ENCODE measurements at places on chromosomes 16 and 17.

DNA sequence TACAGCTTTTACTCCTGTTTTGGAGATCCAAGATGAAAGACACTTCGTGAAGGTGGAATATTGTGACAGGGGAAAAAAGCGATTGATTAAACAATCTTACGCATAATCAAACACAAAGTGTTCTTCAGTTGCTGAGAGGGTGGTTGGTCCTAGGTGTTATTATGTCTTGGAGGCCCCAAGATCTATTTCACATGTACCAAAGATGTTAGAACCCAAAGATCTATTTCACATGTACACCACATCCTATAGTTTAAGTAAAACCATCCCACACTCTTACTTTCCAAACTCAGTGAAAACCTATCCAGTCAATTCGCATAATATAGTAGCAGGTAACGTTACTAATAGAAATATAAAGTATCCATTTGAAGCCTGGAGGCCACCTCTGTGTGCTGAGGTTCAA, 242.6 kb upstream of the MAF start:
- no peak for DNase-seq

GRCh38 chr17:67569015-67569451, 148.7 kb upstream of the NOL11 start:
- no peak for DNase-seq

- DNase-seq = no peak
Observed at GRCh38 chr17:29165261-29165660, 14.9 kb downstream of the MYO18A start.

DNA sequence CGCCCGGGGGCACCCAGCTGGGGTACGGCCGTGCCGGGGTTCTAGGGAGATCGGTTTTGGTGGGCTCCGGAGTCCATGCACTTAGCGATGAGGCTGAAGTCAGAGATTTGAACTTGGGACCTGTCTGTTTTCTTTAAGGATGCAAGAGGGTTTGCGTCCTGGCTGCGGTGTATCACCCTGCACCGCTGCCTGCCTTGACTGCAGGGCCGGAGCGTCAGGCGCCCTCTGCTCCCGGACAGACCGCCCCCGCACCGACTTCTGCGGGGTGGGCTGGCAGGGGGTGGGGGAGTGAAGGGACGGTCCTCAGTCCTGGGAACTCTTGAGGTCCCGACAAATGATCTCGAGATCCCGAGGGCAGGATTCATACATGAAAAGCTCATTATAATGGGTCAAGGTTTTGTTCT, 701 bp downstream of the PDP2 start:
- DNase-seq = no peak

DNA sequence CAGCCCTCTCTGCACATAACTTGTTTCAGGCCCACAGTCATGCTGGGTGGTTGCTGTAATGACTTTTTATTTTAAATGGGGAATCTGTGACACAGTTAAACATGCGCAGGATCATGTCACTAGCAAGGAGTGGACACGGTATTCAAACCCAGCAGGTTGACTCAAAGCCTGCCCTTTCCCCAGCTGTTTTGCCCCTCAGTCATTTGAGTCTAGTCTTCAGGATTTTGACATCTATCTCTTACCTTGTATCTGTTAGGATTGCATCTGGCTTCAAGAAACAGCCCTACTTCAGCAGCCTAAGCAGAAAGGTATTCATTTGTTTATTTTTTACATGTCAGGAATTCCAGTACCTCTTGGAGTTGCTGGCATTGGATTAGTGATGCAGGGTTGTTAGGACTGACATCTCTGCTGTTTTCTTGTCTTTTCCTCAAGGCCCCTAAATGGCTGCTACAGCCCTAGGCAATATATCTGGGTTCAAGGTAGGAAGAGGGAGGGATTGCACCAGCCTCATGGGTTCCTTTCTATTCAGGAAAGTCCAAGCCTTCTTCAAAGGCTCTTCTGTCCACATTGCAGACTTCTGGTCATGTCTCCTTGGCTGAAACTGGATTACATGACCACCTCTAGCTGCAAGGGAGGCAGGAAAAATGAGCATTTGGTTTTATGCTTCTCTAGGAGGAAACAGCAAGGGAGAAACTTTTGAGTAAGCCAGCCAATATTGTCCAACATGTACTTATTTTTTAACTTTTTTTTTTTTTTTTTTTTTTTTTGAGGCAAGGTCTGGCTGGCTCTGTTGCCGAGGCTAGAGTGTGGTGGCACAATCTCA, 22.8 kb downstream of the ABCC1 start:
- DNase-seq = no peak

DNA sequence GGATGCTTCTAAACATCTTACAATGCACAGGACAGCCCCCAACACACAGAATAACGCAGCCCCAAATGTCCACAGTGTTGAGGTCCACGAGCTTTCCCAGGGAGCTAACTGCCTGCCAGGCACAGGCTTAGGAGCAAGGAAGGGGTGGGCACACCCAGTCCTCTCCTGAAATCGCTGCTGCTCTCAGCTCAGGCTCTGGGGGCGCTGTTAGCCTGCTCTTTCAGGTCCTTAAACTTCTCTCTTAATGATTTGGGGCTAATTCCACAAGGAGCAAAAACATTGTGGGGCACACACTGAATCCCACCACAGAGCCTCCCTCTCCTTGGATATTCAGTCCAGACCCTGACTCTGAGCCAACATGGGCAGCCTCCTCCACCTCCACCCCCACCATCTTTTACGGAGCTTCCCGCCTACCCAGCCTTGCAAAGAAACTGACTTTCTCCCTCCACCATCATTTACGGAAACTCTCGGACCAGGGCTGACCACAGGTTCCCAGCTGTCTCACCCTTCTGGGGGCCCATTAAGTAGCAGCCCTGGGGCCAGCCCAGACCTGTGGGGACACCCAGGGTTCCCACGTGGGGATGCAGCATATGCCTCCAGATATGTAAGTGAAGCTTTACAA, 1.1 kb downstream of the CD300H start:
- DNase-seq = no peak

- no peak for DNase-seq
Observed at GRCh38 chr16:83083361-83083760, 456.6 kb downstream of the CDH13 start.

DNA sequence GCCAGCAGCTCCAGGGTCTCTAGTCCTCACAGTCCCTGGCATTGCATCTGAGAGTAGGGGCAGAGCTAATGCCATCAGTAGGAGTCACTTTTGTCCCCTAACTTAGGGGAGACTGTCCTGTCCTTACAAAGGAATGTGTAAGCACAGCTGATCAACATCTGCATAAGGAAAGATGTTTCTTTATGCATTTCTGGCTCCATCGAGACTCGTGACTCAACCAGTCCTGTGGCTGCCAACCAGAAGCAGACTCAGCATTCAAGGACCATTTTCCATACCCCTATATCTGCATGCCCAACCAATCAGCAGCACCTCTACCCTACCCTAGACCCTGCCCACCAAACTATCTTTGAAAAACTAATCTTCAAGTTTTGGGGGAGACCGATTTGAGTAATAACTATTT, 8.2 kb upstream of the MPP2 start:
- DNase-seq = no peak

- no peak for DNase-seq
Observed at GRCh38 chr17:6509031-6509771, 47.2 kb downstream of the PITPNM3 start.

DNA sequence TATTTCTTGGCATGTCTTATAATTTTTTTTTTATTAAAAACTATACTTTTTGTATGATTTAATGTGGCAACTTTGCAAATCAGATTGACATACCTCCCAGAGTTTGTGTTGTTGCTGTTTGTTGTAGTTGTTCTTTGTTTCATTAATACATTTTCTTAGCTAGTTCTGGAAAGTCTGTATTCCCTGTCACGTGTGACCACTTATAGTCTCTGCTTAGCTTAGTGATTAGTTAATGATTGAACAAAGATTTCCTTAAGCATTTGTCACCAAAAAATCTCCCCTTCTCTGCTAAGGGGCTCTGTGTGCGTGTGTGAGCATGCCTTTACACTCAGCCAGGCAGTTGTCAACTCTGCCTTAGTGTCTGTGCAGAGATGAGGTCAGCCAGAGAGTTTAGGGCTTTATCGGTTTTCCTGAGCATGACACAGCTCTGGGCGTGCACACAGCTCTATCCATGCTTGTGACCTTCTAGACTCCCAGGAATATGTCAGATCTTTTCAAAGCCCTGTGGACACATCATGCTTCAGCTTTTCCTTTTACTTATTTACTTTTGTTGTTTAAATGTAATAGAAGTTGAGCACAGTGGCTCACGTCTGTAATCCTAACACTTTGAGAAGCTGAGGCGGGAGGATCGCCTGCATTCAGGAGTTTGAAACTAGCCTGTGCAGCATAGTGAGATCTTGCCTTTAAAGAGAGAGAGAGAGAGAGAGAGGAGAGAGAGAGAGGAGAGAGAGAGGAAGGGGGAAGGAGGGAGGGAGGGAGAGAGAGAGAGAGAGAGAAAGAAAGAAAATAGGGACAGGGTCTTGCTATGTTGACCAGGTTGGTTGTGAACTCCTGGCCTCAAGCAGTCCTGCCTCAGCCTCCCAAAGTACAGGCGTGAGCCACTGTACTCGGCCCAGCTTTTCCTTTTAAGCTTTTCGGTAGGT, 21.9 kb downstream of the DNAI2 start:
- no peak for DNase-seq

GRCh38 chr17:78358538-78359320, 1.1 kb downstream of the SOCS3 start:
- DNase-seq = no peak

DNA sequence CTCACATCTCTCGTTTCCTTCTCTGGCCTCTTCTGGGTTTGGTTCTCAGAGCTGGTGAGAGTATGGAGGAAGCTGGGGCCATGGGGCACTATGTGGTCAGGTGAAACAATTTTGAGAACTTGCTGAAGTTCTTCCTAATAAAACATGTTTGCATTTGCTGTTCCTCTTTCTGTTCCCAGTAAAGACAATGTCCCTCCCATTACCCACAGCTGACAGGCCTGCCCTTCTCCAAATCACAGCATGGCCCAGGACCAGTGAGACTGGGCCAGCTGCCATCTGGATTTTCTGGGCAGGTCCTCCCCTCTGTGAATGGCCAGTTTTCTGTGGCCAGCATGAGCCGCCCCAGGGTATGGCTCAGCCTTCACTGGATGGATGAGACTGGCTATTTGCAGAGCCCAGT, at the start of gene CD300H:
TSS of gene CD300H (minus strand) at position 113 of the 400 bp plus-strand sequence.
- DNase-seq = no peak

DNA sequence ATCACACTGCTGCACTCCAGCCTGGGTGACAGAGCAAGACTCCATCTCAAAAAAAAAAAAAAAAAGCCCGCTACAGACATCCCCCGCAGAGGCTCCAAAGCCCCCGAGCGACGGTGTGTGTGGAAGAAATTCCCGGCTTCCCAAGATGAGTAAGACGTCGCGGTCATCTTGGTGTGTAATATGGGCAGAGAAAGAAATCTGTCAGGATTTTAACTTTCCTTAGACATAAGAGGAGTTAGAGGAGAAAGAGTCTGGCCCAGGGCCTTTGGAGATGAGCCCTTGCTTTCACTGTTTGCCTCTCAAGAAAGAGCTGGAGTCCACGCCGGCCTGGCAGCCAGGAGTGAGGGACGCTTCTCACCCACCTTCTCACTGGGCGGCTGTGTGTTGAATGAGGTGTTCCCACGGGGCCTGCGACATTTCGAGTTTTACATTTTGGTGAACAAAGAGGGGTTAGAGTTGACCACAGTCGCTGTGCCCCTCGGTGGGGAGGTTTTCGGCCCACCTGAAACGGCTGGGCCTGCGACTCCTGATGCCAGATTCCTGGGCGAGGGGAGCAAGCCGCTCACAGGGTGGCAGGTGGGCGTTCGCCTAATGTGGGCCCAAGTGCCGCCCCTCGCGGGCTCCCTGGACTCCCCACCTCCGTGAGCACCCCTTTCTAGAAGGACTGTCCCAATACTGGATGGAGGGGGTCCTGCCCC, 17.9 kb downstream of the C1QTNF1 start:
- DNase-seq = no peak

GRCh38 chr16:15792563-15792971, 64.3 kb downstream of the MYH11 start:
- DNase-seq = no peak

DNA sequence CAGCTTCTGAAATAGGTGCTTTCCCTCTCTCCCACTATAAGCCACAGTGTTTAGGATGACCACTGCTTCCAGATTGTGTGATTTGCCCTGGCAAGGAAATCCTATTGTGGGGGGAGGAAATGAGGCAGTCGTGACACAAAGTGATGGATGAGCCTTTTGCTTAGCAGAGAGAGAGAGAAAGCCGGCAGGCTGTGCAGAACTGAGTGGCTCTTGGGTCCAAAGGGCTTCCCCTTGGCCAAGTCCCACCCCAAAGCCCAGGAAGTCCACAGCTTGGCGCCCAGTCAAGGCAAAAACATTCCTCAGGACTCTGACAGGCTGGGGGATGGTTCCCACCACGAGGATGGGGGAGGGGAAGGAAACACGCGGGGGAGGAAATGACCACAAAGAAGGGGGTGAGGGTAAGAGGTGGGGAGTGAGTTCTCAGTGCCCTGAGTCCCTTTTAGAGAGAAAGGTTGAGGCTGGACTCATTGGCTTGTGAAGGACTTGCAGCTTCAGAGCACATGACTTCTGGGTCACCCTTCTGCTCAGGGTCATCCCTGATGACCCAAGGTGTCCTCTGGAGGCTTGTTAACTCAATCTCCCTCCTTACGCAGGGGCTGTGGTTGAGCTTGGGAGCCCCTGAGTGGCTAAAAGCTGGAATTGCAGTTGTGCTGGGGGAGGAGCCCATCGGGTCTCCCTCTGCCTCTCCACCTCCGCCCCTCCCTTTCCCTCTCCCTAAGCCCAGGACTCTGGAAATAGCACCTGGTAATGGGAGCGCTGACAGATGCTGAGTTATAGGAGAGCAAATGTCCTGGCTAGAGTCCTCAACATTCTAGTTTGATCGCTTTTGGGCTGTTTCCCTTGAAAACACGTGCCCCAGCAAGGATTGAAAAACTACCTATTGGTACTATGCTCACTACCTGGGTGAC, 10.3 kb upstream of the MSL1 start:
- DNase-seq = no peak
